ENCODE measurements at places on chromosomes 2 and 18.
A peak's percentile ranks its signal among the peaks of the same experiment; 100 is the strongest.

DNA sequence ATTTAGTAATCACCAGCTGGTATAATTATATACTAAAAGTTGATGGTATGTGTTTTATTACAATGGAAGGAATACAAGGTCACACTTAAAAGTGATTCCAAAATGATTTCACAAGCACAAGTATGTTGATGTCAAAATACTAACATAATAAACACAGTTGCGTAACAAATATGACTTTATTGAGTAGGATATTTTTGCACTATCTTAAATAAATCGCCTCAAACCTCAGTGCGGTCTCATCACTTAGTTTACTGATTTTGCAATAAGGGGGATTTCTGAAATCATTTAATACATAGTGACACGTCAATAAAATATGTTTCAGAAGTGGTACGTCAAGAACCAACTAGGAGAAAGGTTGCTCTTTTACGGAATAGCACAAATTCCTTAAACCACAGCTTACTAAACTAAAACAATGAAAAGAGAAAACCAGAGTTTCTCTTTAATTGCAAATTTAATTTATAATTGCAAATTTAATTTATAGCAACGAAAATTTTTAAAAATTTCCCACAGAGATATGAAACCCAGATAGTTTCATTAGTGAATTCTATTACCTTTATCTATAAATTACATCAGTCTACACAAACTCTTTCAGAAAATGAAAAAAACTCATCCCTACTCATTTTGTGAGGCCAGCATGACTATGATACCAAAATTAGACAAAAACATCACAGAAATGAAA lies 304.0 kb upstream of the REG3G start:
- DNase-seq, result no peak

- peak; percentile 43 for DNase-seq
Observed at GRCh38 chr18:58687871-58688308, 16.6 kb downstream of the MALT1 start.

DNA sequence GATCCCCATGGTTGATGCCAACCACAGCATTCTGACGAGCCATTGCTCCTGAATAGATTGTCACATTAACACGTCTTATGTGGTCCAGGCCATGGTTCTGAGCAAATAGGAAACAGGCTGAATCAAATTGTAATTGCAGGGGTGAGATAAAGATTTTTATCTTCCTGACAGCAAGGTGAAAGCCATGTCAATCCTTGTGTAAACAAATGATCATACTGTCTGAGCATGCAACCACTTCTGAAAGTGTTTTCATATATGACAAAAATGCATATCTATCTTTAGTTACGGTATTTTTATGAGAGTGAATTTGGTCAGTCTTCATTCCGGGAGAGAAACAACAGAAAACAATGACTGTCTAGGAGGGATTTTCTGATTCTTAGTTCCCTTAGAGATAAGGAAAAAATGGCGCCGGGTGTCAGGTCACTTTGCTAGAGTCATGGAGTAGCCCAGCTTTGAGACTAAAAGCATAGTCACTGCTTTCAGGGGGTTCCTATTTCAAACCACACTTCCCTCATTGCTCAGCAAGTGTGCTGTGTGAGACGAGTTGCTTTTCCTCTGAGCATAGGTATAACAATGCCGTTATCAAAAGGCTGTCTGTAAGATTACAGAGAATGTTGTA lies 958.9 kb downstream of the DCDC2C start:
- DNase-seq, result no peak

DNA sequence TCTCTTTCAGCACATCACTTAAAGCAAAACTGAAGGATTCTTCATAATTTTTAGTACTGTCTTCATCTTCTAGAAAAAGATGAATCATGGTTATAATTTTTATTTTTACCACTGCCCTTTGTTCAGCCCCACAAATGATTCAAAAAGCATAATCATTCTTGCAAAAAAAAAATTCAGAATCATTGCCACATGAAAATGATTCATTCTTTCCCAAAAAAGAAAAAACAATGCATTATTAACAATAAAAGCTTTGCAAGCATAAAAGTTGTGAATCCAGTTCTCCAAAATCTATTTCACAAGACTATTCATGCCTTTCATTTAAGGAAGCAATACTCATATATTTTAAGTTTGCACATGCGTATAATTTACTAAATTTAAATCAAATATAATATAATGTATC lies 204.8 kb downstream of the RBM43 start:
- no peak for DNase-seq

DNA sequence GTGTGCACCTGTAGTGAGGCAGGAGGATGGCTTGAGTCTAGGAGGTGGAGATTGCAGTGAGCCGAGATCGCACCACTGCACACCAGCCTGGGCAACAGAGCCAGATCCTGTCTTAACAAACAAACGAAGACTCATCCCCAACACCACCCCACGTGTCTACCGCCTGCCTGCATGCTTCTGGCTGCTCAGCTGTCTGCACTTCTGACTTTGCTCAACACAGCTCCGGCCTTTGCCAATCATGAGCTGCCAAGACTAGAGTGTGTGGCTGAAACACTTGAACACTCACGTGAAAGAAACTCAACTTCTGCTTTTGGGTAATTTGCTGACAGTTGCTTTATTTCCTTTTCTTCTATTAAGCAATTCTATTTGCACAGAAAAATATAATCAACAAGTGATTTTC lies 32.1 kb upstream of the SP3 start:
- DNase-seq, result no peak

DNA sequence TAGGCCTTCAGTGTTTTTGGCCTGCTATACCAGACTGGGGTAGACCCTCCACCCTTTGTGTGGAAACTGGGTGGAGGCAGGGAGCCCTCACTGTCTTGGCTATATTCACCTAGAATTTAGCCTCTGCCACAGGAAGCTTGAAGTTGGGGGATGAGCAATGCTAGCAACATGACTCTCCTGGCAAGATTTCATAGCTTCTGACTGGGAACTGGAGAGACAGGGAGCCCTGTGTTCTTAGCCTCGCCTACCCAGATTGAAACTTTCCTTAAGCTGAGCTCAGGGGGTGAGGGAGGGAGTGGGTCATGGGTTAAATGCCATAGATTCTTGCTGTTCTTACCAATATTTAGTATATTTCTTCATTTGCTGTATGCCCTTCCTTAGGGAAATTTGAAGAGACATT lies 46.8 kb upstream of the FAM98A start:
- DNase-seq, result no peak

DNA sequence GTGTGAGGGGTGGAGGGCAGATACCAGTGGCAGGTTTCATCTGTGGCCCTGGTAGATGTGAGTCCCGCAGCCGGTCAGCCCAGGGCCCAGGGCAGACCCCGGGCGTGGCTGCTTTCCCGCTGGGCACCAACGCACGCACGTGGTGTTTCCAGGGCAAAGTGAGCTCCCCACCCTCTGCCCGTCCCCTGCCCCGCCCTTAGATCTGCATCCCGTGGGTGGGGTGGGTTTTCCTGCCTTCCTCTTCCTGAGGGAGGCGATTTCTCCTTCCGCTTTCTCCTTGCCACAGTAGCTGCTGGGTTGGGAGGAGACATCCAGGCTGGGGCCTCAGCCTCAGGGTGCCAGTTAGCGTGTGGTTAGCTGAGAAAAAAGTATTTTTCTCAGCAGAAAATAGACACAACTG lies 49.6 kb downstream of the ODC1 start:
- no peak for DNase-seq

GRCh38 chr18:55494899-55495298 lies 93.1 kb downstream of the TCF4 start:
- DNase-seq, result no peak

Data from stimulated activated CD4-positive, alpha-beta T cell treated with anti-CD3 and anti-CD28 coated beads, TNF-alpha, amount 100 ng/mL, for 1 hour (primary cell).